Activated T-cell treated with anti-CD3 and anti-CD28 coated beads, Interleukin-2, amount 50 U/mL, for 72 hours (primary cell): ENCODE measurements at places on chromosomes 16 and 17.

GRCh38 chr16:50373345-50373701 lies 4.5 kb upstream of the BRD7 start:
- DNase-seq: no peak

- no peak for DNase-seq
Measured at GRCh38 chr16:53773150-53773846, 69.3 kb downstream of the FTO start.

DNA sequence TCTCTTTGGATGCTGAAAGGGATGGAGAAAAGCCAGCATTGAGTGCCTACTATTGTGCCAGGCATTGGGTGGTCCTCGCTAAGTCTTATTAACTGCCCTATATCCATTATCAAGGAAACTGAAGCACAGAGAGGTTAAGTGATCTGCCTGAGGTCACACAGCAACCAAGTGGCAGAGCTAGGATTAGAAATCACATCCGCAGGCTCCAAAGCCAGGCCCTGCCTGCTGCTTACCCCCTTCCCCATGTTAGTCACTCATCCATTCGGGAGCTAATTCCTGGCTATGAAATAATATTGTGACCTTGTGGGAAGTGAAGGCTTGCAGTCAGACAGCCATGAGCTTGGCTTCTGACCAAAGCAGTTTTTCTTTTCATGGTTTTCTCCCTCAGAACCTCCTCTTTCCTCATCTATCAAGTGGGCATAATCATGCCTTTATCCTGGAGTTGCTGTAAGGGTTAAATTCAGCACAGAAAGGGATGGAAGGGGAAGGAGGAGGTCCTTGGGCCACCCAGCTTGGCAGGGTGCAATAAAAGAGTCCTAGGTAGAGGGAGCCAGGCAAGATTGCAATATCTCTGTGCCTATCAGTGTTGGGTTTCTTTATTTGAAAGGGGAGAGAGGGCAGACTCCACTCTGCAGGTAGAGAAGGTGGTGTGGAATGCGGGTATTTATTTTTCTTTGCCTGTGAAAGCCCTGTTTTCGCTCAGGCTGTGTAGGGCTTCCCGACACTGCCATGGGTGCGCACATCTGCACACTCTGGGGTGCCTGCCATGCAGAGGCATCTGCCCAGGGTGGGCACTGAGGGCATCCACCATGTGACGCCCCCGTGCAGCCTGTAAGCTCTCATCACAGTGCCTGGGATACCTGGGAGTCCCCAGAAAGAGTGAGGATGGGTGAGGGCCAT lies 11.3 kb downstream of the RAI1 start:
- no peak for DNase-seq

DNA sequence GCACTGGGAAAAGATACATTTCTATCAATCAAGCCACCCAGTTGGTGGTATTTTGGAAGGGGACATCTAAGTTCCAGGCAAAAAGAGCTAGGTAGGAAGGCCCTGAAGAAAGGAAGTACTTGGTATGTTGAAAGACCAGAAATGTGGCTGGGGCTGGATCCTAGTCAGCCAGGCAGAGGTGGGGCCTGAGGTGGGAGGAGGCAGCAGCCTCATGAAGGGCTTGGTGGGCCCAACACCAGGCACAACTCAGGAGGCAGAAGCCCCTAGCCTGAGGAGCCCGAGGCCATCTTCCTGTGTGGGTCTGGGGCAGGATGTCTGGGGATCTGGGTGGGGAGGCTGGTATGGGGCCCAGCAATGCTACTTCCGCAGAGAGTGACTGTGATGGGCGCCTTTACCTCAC lies 105.9 kb downstream of the SALL1 start:
- DNase-seq: no peak
